ENCODE measurements at places on chromosomes 13 and 19. TPM values are rescaled to one million over a fixed set of nuclear protein-coding genes. Genes with fewer than 3 reads are reported as not detected.

The CLIP3 gene
- total RNA-seq = 19.8 TPM

The IGFL1 gene
- not detected for total RNA-seq

The SHISA7 gene
- total RNA-seq = not detected

The DMKN gene
- total RNA-seq = 29.3 TPM

The NOVA2 gene
- total RNA-seq = not detected

The SCN1B gene
- total RNA-seq = 14.1 TPM

The OR10H4 gene
- total RNA-seq = not detected

The RINL gene
- 2.6 TPM for total RNA-seq

The SMIM44 gene
- total RNA-seq = not detected

The SDHAF1 gene
- 7.8 TPM for total RNA-seq

The SERP2 gene
- 9.2 TPM for total RNA-seq

The ZNF878 gene
- not detected for total RNA-seq

The GJA3 gene
- total RNA-seq = 0.26 TPM

The SRRM5 gene
- under 0.01 TPM for total RNA-seq

The VSTM2B gene
- total RNA-seq = not detected

The RAB3A gene
- total RNA-seq = 2.0 TPM

The ZNF253 gene
- total RNA-seq = 5.6 TPM

The CFAP97D2 gene
- total RNA-seq = not detected

The NCR1 gene
- not detected for total RNA-seq
